Activated effector memory CD4-positive, alpha-beta T cell treated with anti-CD3 and anti-CD28 coated beads, Interleukin-2, amount 50 U/mL, for 16 hours (primary cell): ENCODE measurements at places on chromosomes 6 and 20.

DNA sequence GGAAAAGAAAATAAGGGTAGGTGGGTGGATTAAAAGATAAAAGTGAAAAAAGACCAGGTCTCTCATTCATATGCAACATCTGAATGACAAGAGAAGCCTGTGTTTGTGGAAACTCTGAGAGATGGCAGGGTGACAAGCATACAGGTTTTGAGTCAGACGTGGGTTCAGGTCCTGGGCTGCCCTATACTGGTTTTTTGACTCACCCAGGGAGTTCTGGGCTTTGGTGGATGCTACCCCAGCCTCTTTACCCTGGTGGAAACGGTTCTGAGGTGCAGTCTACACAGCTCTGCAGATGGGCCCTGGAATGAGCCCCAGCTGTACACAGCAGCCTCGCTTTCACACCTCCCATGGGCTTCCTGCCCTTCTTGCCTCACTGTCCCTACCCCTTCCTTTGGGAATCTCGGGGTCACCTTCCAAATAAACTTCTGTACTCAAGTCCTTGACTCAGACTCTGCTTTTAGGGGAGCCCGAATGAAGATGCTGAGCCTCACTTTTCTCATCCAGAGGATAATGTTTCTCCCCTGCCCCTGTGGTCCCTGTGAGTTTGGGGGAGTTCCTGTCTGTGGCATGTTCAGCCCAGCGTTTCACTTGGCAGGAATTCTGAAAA, 77.7 kb upstream of the CLDN20 start:
- peak; percentile 85 for DNase-seq

DNA sequence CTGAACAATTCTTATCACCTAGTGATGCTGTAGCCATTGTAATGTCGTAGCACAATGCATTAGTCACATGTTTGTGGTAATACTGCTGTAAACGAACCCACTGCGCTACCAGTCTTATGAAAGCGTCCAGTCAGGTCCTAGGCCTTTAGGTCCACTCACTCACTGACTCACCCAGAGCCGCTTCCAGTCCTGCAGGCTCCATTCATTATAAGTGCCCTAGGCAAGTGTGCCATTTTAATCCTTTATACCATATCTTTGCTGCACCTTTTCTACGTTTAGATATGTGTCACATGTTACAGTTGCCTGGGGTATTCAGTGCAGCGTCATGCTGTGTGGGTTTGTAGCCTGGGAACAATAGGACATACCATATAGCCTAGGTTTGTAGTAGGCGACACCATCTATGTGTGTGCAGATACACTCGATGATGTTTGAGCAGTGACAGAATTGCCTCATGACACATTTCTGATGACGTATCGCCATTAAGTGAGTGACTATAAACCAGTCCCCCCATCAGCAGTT, 15.4 kb downstream of the IGF2R start:
- no peak for DNase-seq

GRCh38 chr6:103042336-103042735, 1648.8 kb downstream of the GRIK2 start:
- DNase-seq = no peak

DNA sequence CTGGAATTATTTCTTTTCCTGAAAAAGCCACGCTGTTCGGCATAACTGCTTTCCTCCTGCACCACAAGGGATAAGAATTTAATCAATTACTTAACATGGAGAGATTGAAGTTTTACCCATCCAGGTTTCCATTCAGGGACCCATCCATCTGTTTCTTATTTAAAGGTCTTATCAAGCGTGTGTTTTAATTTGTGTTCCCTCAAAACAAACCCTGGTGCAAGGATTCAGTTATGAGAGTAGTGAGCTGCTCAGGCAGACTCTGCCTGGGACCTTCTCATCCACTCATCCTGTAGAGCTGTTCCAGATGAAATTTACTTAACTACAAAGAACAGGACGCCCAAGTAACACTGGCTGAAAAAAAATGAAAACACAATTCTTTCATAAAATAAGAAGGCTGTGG, 97.8 kb downstream of the BANF2 start:
- no peak for DNase-seq

- DNase-seq = no peak
Observed at GRCh38 chr6:142841915-142842314, 103.1 kb downstream of the HIVEP2 start.

- DNase-seq = no peak
Observed at GRCh38 chr20:60313614-60314013, 355.4 kb downstream of the CDH26 start.

- no peak for DNase-seq
Observed at GRCh38 chr6:125201961-125202729, 48.6 kb downstream of the TPD52L1 start.

DNA sequence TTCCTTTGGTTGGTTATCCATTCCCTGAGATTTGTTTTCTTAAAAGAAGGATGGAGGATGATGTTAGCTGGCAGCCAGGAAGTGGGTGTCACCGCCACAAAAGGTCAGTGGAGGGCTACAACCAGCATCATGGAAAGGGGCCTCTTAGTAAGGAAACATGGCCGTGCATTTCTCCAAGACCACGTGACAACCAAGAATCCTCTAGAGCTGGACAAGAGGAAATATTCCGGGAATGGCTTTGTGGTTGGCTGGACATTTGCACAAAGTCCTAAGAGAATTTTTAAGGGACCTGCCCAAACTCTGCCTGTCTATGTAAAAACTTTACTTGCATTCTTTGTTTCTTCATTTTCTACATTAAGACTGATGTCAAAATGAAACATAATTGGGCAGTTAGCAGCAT, 399.9 kb upstream of the MARCKS start:
- no peak for DNase-seq

GRCh38 chr6:134701301-134701700, 248.6 kb downstream of the ALDH8A1 start:
- DNase-seq = no peak

DNA sequence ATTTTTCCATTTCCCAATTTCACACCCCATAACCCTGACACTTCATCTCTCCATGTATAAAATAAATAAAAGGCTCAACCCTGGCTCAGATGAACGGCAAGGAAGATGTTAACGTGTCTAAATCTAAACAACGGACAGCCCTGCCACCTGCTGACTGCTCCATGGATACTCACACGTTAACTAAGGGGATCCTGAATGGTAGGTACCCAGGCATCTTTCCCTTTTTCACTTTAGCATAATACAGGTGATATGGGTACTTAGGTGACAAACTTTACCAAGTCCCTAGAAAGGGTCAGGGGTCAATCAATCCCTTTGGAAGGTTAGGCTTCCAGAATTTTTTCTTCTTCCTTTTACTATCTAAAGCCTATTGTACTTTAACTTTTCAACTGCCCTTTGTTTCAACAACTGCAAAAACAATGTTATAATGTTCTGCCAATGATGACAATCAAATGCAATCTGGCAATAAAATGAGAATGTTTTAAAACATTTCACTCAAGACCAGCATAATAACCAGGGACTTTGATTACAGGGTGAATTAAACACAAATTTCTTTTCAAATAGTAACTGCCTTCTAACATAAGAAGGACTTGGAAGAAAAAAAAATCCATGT, 52.4 kb upstream of the IPCEF1 start:
- no peak for DNase-seq

- DNase-seq = no peak
Observed at GRCh38 chr20:45883100-45883469, 2.1 kb downstream of the ZSWIM1 start.

GRCh38 chr6:90053614-90054013, 159.3 kb downstream of the GJA10 start:
- no peak for DNase-seq

GRCh38 chr6:37712508-37712907, 14.8 kb upstream of the MDGA1 start:
- DNase-seq = no peak

DNA sequence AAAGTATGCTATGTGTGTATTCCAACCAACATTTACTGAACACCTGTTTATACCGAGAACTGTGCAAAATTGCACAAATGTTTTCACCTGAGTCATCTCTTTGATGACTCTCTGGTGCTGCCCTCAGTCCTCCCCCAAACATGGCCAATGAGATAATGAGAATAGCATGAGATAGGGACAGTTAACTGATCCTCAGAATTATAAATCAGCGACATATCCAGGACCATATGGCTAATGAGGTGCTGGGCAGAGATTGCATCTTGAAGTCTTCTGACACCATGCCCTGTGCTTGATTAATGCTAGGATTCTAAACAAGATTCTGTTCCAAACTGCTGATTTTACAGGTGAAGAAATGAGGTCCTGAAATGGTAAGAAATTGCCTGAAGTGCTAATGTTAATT, 13.0 kb downstream of the CLVS2 start:
- no peak for DNase-seq

- no peak for DNase-seq
Observed at GRCh38 chr6:9532621-9533557, 882.0 kb downstream of the TFAP2A start.

DNA sequence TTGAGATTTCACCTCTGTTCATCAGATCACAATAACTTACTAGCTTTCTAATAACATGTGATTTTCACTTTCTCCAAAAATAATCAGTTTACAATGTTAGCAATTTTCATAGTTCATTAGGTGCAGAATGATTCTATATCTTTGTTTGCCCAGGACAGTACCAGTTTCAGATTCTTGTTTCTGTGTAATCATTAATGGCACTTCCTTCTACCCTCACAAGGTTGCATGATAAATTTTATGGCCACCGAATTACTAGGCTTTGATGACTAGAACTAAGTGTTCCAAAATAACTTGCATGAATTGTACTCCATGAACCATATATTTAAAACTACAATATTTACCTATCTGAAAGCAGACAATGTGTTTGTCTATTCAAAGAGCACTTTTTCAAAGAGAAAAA, 442.3 kb downstream of the EPHA7 start:
- DNase-seq = no peak

DNA sequence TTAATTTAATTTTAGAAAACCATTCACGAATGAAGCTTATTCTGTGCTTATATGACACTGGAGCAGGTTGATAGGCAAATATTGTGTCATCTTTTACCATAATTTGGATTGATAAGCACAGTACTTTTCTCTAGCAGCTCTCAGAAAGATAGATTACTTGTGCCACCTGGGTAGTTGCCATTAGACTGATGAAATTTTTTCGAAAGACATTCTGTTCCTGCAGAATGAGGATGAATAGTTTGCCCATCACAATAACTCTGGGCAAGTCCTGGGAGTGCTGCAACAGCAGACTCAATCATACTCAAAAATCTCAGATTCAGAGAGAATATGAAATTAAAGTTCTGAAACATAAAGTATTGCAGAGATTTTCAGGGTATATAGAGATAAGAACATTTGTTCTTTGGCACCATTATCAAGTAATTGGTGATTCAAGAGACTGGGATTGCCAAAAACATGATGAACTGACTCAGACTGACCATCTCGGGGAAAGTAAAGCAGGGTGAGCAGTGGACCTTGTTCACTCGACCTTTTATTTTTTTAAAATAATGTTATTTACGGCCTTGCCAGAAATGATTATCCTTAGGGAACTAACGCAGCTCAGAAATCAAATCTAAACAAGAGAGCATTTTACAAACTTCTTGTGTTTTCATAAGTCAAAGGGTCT, 65.8 kb upstream of the PTCHD4 start:
- no peak for DNase-seq

DNA sequence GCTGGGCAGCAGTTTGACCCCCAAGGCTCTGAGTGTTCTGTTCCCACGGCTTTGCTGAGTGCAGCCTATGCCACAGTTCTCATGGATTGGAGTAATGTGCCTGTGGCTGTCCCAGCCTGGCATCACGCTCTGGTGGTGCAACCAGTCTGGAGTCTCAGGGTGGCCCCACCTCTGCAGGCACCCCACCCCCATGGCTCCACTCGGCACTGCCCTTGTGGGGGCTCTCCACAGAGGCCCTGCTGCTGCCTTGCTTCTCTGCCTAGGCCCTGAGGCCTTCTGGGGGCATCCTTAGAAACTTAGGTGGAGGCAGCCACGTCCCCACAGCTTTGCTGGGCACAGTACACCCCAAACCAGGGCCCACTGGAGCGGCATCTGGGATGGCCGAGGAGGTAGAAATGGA, 25.4 kb upstream of the B4GALT5 start:
- no peak for DNase-seq

DNA sequence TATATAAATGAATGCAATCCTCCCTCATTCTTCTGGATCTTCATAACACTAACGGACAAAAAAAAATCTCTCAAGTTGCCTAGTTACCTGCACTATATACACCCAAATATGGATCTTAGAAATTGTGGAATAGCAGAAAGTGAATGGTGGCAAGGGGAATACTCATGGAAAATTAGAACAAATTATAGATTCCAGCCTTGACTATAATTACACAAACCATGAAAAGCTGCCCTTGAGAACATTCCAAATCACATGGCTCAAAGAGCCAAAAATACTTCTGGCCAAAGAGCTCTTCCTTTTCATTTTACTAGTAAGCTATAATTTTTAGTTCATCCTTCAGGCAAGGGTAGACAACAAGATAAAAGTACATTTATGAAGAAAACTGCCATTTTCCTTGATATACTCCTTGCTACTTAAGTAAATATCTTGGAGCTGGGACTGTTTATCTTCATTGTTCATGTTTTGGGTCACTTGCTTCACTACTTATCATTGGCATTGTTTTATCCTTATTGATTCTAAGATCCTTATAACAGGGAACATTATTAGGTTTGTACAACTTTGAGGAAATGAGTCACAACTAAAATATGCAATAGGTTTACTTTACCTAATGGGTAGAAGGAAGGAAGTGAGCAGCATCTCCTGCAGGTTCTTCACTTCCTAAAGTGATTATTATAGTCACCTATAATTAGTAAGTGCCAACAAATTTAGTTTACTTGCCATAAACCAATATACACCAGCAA, 6.4 kb upstream of the MTRES1 start:
- DNase-seq = no peak

GRCh38 chr20:682123-682522, 6.5 kb upstream of the SCRT2 start:
- no peak for DNase-seq

- DNase-seq = no peak
Observed at GRCh38 chr6:84808491-84809061, 44.2 kb upstream of the TBX18 start.

DNA sequence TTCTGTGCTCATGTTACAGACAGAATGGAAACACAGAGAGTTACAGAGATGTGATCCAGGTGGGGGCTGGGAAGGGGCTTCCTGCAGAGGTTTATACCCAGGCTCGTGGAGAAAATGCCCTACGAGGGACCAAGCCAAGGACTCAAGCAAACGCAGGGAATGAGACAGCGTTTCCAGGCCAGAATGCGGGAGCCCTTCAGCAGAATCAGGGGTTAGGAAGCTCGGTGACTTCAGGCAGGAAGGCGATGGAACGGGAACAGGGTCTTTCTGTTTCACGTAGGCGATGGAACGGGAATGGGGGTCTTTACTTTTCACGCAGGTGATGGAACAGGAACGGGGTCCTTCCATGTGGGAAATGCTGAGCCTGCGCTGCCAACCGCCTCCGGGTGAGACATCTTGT, 82.6 kb downstream of the THBS2 start:
- no peak for DNase-seq

GRCh38 chr20:39631557-39631956, 669.4 kb downstream of the DHX35 start:
- DNase-seq = no peak

DNA sequence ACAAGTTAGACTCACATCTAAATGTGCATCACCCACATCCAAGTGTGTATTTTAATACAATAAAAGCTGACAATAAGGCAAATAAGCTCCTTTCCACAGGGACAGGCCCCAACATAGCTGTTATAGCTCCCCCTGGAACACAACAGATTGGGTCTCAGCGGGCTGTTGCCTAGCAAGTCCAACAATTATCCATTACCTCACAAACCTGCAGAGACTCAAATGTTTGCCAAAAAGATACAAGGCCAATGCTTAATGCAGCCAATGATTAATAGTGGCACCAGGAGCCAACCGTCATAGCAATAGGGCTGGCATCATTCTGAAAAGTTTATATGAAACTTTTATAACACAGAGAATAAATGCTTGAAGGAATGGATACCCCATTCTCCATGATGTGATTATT, 35.7 kb downstream of the EPB41L2 start:
- no peak for DNase-seq
